ENCODE measurements at places on chromosomes 16 and 17. TPM values are rescaled to one million over a fixed set of nuclear protein-coding genes. Genes with fewer than 3 reads are reported as not detected.
A peak's percentile ranks its signal among the peaks of the same experiment; 100 is the strongest.

DNA sequence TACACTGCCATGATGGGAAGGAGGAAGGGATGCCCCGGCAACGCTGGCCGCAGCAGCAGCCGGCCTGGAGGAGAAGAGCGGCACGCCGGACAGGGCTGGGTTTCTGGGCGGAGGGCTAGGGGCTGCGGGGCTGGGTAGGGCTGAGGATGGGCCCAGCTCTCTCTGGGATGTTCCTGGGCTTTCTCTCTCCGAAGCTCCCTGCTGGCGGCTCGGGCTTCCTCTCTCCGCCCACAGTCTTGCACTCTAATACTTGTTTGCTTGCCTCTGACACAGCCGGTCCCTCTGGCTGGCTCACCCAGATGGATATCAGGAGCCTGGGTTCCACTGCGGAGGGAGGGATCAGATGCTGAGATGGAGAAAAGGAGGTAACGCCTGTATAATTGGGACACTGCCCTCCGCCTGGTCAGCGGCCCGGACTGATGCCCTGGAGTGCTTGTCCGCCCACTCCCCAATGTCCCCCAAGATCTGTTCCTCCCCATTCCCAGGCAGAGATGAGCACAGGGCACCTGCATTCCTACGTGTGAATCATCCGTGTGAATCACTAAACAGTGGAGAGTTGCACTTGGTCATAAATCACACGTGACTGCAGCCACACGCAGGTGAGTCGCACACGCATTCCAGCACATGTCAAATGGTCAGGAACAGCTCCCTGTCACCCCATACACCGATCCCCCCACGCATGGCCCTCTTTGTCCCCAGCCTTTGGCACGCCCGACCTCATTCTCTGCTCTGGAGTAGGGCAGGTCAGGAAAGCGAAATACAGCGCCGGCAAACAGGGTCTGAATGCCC lies at the start of gene ALOXE3:
TSS of gene ALOXE3 (minus strand) at position 535 of the 789 bp plus-strand sequence. CDS start at position 11, 524 bp downstream.
- DNase-seq, result peak; percentile 59

GRCh38 chr16:62741692-62742091 lies 705.5 kb upstream of the CDH8 start:
- no peak for DNase-seq

GRCh38 chr17:17064322-17064721 lies 22.1 kb downstream of the MPRIP start:
- no peak for DNase-seq

- DNase-seq, result no peak
Observed at GRCh38 chr16:80189476-80190175, 351.2 kb upstream of the DYNLRB2 start.

- no peak for DNase-seq
Observed at GRCh38 chr16:31087481-31087880, 1.3 kb downstream of the PRSS53 start.

DNA sequence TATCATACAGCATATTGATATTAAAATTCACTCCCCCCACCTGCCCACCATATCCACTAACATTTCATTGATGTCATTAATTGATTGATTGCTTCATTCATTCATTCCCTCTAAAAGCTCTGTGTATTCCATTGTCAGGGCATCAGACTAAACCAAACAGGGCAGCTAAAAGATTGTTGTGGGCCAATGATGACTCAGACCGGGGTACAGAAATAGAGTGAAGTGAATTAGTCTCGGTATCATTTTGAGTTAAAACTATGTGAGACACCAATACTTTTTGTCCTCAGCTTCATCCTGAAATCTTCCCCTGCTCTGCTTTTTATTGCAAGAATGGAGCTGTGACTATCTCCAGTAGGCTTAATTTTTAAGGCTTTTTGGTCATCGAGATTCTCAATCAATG lies 868.3 kb downstream of the CDH11 start:
- DNase-seq, result no peak

DNA sequence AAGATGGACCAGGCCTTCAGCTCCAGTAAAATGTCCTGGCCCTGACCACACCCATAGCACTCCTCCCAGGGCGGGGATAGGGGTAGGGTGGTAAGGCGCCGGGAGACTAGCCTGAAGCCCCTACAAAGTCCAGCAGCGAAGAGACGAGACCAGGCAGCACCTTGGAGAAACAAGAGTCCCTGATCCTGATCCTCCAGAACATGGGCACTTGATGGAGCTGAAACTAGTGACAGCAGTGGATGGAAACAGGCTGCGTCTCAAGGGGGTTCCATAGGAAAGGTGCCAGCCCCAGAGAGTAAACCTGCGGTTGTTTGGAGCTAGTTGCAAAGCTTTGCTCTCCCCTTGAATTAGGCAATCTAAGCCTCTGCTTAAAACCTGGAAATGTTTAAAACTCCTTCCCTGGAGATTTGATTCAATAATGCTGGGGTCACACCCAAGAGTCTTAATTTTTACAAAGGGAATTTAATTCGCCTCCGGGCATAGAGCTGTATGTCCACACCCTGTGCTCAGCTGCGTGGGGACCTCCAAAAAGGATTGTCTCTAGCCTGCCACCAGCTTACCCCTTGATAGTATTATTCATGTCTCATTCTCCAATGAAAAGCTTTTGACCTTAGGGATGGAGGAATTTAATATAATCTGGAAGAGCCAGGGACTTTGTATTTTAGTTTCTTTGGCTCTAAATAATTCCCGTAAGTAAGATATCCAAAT lies 258.6 kb downstream of the PMP22 start:
- no peak for DNase-seq

GRCh38 chr17:44921122-44921882 lies 6.0 kb upstream of the GFAP start:
- peak; percentile 76 for DNase-seq

DNA sequence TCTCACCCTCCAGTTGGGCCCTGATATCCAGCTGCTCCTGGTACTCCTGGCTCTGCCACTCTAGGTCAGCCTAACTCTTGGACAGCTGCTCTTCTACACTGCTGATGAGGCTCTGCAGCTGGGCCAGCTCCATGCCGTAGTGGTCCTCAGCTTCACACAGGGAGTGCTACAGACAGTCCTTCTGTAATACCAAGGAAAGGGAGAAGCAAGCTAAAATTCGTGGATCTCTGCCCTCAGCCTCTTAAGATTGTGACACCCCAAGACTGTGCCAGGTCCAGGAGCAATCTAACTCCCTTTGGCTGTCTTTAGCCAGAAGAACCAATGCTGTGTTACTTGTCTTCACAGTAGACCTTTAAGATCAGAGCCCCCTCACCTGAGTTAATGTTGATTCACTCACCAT lies 7.7 kb upstream of the KRT38 start:
- DNase-seq, result no peak

DNA sequence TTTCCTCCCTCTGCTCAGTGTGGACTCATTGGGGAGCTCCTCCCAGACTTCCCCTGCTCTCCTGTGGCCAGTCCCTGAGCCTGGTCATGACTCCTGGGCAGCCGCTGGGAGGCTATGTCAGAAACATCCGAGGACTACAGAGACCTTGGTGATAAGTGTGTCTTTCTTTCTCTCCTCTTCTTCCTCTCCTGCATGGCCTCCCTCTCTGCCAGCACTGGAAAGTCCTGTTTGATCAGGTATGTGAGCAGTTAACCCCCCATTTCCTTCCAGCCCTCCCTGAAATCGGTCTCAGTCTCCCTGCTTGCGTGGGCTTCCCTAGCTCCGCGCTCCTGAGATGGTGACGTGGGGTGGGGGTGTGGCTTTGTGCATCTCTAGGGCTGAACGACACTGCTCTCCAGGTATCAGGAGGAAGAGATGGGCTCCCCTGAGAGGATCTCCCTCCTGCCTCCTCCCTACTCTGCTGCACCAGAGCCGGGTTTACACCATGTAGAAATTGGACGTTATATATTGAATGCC lies 2.1 kb downstream of the RHBDL3 start:
- peak; percentile 37 for DNase-seq

DNA sequence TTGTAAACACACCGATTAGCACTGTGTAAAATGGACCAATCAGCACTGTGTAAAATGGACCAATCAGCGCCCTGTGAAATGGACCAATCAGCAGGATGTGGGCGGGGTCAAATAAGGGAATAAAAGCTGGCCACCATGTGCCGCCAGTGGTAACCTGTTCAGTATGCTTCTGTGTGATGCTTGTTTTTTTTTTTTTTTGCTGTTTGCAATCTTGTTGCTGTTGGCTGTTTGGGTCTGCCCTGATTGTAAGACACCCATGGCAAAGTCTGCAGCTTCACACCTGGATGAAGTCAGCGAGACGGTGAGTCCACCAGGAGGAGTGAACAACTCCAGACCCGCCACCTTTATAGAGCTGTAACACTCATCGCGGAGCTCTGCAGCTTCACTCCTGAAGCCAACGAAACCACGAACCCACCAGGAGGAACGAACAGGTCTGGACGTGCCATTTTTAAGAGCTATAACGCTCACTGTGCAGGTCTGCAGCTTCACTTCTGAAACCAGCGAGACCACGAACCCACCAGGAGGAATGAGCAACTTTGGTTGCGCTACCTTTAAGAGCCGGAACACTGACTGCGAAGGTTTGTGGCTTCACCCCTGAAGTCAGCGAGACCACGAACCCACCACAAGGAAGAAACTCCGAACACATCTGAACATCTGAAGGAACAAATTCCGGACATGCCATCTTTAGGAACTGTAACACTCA lies 85.0 kb upstream of the MED9 start:
- DNase-seq, result no peak

- peak; percentile 52 for DNase-seq
Observed at GRCh38 chr16:49452578-49452977, 79.0 kb downstream of the C16orf78 start.

- no peak for DNase-seq
Observed at GRCh38 chr16:65524997-65525396, 403.1 kb upstream of the CDH11 start.

DNA sequence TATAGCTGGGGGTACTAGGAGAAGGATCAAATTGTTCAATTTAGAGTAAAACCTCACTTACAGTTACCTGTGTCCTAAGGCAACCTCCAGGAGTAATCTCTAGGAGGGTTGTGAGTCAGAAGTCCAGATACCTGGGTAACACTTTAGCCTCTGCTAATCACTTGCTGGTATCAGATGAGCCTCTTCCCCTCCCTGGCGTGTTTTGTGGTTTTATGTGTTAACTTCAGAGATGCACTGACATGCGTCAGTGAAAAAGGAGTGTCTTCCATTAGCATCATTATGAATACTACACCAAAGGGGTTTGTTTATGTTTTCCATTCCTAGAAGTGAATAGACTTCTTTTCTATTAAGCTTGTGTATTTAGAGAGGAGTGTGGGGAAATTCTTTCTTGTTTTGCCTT lies 208.2 kb downstream of the FTO start:
- DNase-seq, result no peak

DNA sequence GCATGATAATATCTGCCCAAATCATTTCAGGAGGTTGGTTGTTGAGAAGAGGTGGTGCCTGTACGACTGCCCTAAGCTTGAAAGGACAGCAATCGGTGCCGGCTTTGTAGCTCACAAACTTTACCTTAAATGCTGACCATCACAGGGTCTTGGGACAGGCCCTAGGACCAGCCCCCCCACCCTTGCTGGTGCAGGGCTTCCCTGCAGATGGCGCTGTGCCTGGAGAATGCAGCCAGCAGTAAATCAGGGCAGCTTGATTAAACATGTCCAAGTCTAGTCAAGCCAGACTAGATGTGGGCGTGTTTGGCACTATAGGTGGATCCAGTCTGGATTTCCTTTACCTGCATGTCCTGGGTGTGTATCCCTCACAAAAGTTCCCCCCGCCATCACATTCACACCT lies 135.5 kb upstream of the CRHR1 start:
- peak; percentile 65 for DNase-seq

DNA sequence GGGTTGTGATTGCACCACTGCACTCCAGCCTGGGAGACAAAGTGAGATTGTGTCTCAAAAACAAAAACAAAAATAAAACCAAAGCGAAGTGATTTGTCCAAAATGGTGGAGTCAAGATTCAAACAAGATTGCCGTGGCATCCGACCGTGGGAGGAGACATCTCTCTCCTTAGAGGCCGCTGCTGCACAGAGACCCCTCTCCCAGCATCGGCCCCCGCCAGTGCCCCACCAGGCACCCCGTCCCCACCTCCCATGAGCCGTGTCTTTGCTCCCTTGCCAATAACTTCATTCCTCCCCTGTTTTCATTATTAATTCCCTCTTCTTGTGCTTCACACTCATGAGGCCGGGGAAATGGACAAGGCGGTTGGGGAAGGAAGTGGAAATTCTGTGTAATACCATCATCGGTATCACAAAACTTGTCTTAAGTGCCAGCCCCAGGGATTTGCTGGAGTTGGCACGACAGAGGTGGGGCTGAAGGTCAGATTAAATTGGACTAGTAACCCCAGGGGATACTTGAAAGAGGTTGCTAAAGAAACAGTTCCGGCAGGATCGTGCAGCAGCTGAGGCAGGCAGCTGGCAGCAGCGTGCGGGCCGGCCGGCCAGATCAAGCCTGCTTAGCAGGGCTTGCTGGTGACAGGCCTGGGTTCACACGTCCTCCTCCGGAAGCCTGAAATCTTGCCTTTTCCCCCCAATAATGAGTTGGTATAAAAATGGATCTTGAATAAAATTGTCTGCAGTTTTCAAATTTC lies 66.8 kb downstream of the RTN4RL1 start:
- no peak for DNase-seq

Gene LPO
- total RNA-seq, result not detected

Gene SCN4A
- 1.8 TPM for total RNA-seq

Gene SDK2
- total RNA-seq, result 15.3 TPM

Gene FNDC8
- total RNA-seq, result not detected

Gene PIGW
- 7.0 TPM for total RNA-seq

Gene GPR142
- not detected for total RNA-seq

Gene PRPF8
- total RNA-seq, result 119 TPM

Gene ENPP7
- not detected for total RNA-seq
